Stimulated activated CD4-positive, alpha-beta T cell treated with anti-CD3 and anti-CD28 coated beads, Interleukin-1b, Interleukin-23, amount 100 ng/mL, for 1 hour (primary cell): ENCODE measurements at places on chromosomes 5 and 9.

GRCh38 chr5:155833287-155833686 is 493.7 kb upstream of the SGCD start:
- DNase-seq: no peak

- no peak for DNase-seq
Measured at GRCh38 chr9:110541950-110542349, 37.6 kb downstream of the SVEP1 start.

- no peak for DNase-seq
Measured at GRCh38 chr9:135530146-135530545, 8.9 kb downstream of the LCN1 start.

- DNase-seq: no peak
Measured at GRCh38 chr5:53403291-53403690, 77.1 kb upstream of the FST start.

DNA sequence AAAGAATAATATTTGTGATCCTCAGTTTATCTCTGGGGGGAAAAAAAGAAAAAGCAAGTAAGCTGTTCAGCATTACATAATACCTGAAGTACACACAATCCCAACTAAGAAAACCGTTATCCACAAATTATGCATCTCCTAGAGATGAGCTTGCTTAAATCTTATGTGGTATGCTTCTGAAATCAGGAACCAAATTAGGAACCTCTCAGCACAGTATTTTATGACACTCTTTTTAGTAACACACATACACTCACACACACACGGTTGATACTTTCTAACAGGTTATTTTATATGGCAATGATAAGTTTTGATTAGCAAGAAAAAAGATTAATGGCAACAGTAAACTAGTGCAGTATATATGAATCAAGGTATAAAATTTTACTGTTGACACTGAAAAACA is 1.2 kb upstream of the ZNF510 start:
- no peak for DNase-seq

- DNase-seq: no peak
Measured at GRCh38 chr5:59988396-59988795, 94.9 kb upstream of the PDE4D start.

- no peak for DNase-seq
Measured at GRCh38 chr5:104612005-104612404, 1049.4 kb upstream of the NUDT12 start.

DNA sequence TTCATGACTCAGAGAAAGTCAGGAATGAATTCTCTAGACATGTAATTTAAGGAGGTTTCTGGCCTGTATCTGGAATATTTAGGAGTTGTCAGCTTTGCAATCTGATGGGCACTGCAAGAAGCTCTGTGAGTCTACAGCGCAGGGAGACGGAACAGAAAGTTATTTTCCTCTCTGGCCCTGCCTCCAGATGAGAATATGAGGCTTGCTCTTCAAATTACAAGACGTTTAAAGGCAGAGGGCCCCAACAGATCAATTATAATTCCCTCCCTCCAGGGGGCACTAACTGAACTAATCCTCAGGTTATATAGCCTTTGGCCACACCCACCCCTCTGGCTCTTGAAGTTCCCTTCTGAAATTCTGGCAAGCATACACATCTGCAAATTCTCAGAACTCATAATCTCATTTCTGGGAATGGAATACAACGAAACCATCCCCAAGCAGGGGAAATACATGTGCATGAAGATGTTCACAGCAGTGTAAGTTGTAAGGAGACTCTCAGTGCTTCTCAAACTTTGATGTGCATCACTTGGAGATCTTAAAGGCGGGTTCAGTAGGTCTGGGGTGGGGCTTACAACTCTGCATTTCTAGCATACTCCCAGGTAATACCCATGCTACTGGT is 307.6 kb downstream of the CWC27 start:
- DNase-seq: no peak

DNA sequence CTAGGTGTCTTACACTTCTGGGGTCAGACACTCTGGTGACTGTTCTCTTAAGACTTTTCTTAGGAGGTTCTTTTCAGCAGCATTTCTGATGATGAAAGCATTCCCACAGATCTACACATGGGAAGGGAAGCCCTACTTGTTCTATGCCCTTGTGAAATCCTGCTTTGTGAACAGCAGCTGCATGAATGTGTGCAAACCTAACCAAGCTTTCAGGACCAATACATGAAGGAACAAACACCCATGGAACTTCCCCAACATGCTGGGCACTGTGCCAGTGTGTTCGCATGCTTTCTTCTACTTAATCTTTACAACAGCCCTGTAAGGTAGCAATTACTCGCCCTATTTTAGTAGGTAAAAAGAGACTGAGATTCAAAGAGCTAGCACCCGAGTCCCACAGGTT is 439.9 kb upstream of the KLF4 start:
- no peak for DNase-seq

GRCh38 chr9:72564479-72565281 is 43.3 kb downstream of the TMC1 start:
- DNase-seq: no peak

GRCh38 chr5:94621763-94622162 is 3.3 kb downstream of the SLF1 start:
- DNase-seq: no peak

DNA sequence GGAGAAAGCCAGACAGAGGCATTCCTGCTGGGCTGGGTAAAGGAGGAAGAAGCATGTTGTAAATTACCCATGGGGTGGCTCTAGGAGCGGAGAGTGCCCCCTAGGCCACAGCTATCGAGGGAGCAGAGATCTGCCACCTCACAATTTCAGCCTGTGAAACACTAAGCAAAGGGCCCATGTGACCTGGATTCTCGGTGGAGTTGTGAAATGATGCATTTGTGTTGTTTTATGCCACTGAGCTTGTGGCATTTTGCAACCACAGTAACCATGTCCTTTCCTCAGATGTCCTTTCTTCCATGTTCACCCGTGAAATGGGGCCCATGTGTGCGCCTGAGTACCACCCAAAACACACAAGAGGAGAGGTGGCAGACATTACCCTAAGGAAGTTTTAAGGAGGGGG is 159.3 kb downstream of the SYK start:
- no peak for DNase-seq

- DNase-seq: no peak
Measured at GRCh38 chr9:114732823-114733222, 50.8 kb upstream of the TEX48 start.

GRCh38 chr9:104882566-104882965 is 45.4 kb downstream of the ABCA1 start:
- DNase-seq: no peak
